ENCODE measurements at places on chromosomes 6 and 20. TPM values are rescaled to one million over a fixed set of nuclear protein-coding genes. Genes with fewer than 3 reads are reported as not detected.

POU3F2 gene
- total RNA-seq = not detected

CPXM1 gene
- 4.3 TPM for total RNA-seq

DNA sequence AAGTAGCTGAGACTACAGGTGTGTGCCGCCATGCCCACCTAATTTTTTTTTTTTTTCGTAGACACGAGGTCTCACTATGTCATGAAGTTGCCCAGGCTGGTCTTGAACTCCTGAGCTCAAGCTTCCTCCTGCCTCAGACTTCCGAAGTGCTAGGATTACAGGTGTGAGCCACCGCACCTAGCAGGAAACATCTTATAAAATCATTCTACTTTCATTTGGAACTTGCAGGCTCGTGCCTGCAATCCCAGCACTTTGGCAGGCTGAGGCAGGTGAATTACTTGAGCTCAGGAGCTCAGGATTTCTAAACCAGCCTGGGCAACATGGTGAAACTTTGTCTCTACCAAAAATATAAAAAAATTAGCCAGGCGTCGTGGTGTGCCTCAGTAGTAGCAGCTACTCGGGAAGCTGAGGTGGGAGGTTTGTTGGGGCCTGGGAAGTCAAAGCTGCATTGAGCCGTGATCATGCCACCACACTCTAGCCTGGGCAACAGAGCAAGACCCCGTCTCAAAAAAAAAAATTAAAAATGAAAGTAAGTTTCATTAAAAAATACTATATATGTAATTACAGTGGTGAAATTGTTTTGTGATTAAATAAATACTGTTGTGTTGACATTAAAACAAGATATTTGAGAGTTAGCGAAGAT is 15.1 kb downstream of the MAPK14 start:
- peaks cover 36% of the 10 kb centered on the region for H3K4me1 ChIP-seq
- H3K36me3 ChIP-seq = no peaks in the 10 kb centered on the region
- no peak overlapping the region for H3K4me3 ChIP-seq
- no peak overlapping the region for H3K27ac ChIP-seq

DNA sequence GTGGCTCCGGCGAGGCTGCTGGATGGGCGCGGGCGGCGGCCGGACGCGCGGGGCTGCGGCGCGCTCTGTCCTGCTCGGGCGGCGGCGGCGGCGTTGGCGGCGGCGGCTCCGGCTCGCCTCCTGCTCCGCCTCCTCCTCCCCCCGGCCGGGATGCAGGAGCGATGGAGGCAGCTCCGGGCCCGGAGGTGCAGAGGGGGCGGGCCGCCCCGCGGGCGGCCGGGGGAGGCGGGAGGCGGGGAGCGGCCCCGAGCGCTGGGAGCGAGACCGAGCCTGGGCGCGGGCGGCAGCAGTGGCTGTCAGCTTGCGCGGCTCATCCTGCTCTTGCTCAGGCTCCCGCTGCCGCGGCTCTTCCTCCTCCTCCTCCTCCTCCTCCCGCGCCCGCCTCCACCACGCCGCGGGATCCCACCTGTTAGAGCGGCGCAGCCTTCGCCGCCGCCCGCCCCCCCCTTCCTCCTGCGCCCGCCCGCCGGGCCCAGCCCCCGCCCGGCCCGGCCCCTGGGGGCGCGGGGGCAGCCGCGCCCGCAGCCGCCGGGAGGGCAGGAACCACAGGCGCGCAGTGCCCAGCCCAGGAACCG is at the start of gene NOL4L:
Gene NOL4L (minus strand): TSS at position 323 of the 575 bp plus-strand sequence. CDS start 443 bp downstream, outside the sequence.
- H3K36me3 ChIP-seq = no peaks in the 10 kb centered on the region
- DNase-seq = no peak
- H3K27ac ChIP-seq = no peak within 1 kb of the TSS
- H3K4me3 ChIP-seq = peak within 1 kb of the TSS; percentile 58

- H3K27me3 ChIP-seq = no peaks in the 10 kb centered on the region
- H3K27ac ChIP-seq = peak overlapping the region; percentile 93
- H3K4me3 ChIP-seq = peak overlapping the region; percentile 45
- H3K36me3 ChIP-seq = peaks cover 8% of the 10 kb centered on the region
Measured at GRCh38 chr20:19936466-19937200, 80.5 kb upstream of the NAA20 start.

OPRM1 gene
- total RNA-seq = not detected

GRCh38 chr6:111589366-111589765 is 16.3 kb downstream of the TRAF3IP2 start:
- no peak overlapping the region for H3K4me3 ChIP-seq
- peak overlapping the region; percentile 93 for H3K27ac ChIP-seq
- peaks cover under 1% of the 10 kb centered on the region for H3K36me3 ChIP-seq
- H3K4me1 ChIP-seq = peaks cover 93% of the 10 kb centered on the region

DNA sequence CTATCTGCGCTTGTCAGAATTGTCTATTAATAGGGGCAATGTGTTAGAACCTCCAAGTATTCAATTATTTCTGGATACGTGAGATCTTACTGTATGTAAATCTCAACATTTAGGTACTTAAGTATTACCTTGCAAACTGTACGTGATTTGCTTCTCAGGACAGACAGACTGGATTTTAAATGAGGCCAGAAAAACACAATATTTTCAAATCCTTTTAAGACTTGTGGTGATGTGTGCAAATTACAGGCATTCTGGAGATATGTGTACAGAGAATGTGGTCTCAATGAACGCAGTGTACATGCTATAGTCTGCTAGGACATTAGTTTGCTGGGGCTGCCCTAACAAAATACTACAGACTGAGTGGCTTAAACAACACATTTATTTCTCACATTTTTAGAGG is 16.9 kb downstream of the CCR6 start:
- DNase-seq = no peak
- peaks cover 18% of the 10 kb centered on the region for H3K27me3 ChIP-seq
- H3K4me3 ChIP-seq = no peak overlapping the region
- H3K4me1 ChIP-seq = no peaks in the 10 kb centered on the region
- no peak overlapping the region for H3K27ac ChIP-seq

ABHD16B gene
- not detected for total RNA-seq

TSHZ2 gene
- 10.2 TPM for total RNA-seq

GRCh38 chr6:11684901-11685480 is 93.6 kb downstream of the ADTRP start:
- H3K27ac ChIP-seq = no peak overlapping the region
- DNase-seq = no peak
- H3K4me1 ChIP-seq = no peaks in the 10 kb centered on the region
- H3K4me3 ChIP-seq = no peak overlapping the region

- H3K4me1 ChIP-seq = no peaks in the 10 kb centered on the region
- H3K27me3 ChIP-seq = no peaks in the 10 kb centered on the region
- peaks cover 37% of the 10 kb centered on the region for H3K36me3 ChIP-seq
- no peak overlapping the region for H3K4me3 ChIP-seq
Measured at GRCh38 chr6:4066029-4066755, 12.7 kb downstream of the FAM217A start.

DNA sequence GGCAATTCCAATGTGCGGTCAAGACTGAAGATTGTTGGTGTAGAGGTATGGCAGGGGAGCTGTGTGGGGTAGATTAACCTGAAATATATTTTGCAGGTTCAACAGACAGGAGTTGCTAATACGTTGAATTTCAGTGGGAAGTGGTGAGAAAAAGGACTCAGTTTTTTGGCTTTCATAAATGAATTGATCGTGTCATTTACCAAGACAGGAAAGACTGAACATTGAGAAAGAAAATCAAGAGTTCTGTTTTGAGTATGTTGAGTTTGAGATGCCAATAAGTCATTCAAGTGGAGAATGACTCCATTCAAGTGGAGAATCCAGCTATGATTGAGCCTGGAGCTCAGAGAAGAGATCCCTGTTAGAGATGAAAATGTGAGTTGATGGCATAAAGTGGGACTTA is 31.1 kb downstream of the NFYA start:
- H3K36me3 ChIP-seq = peaks cover 11% of the 10 kb centered on the region
- H3K27me3 ChIP-seq = no peaks in the 10 kb centered on the region
- H3K27ac ChIP-seq = no peak overlapping the region
- no peak overlapping the region for H3K4me3 ChIP-seq
- DNase-seq = no peak

DNA sequence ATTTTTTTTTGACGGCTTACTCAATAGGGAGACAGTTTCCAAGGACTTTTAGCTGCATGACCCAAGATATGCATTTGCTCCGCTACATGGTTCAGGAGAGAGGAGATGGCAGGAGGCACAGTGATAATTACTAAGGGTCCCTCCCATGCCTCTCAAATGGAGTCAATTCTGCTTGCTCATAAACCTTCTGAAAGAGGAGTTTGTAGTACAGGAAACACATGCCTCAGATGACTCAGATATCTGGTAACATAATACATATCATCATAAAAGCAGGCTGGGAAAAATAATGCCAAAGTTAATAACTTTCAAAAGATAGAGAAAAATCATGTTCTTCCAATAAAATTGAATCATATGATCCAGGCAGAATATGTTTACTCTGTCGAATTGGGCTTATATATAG is 97.6 kb upstream of the DEFB112 start:
- no peaks in the 10 kb centered on the region for H3K27me3 ChIP-seq
- no peak for DNase-seq
- no peaks in the 10 kb centered on the region for H3K4me1 ChIP-seq
- no peaks in the 10 kb centered on the region for H3K36me3 ChIP-seq

GRCh38 chr6:11770546-11771466 is 7.8 kb downstream of the ADTRP start:
- peaks cover 60% of the 10 kb centered on the region for H3K4me1 ChIP-seq
- no peaks in the 10 kb centered on the region for H3K36me3 ChIP-seq
- peak overlapping the region; percentile 7 for H3K4me3 ChIP-seq
- H3K27me3 ChIP-seq = no peaks in the 10 kb centered on the region

GRCh38 chr6:158131926-158132325 is 36.1 kb downstream of the SERAC1 start:
- no peaks in the 10 kb centered on the region for H3K27me3 ChIP-seq
- peaks cover 3% of the 10 kb centered on the region for H3K36me3 ChIP-seq
- DNase-seq = no peak
- no peak overlapping the region for H3K27ac ChIP-seq

DNA sequence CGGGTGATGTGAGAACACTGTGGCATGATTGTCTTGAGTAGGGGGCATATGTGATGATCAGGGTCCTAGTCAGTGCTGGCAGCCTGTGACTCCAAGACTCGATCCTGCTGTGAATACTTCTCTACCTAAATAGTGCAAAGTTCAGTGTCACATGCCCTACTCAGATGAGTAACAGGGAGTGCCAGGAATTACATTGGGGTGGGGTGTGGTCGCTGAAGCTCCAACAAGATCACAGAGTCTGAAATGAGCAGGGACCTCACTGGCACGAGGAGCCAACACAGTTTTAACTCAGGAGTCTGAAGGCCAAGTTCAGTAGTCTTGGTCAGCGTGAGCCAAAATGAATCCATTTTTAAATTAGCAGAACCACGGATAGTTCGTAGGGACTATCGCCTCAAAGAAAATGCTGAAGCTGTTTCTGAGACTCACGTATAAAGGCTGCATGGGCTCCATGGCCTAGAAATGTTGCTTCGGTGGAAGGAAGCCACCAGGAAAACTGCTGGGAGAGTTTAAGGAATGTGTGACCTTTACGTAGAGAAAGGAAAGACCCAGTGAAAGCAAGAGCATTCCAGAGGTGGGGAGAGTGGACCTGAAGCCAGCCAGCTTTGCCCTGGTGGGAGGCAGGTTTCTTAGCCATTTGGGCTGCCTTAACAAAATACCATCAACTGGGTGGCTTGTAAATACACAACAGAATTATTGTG is 72.2 kb downstream of the RPP40 start:
- no peaks in the 10 kb centered on the region for H3K36me3 ChIP-seq
- no peak overlapping the region for H3K4me3 ChIP-seq
- H3K27ac ChIP-seq = no peak overlapping the region
- H3K4me1 ChIP-seq = peaks cover 19% of the 10 kb centered on the region

LTV1 gene
- total RNA-seq = 18.5 TPM

LTB gene
- not detected for total RNA-seq

SALL4 gene
- 0.08 TPM for total RNA-seq

DNA sequence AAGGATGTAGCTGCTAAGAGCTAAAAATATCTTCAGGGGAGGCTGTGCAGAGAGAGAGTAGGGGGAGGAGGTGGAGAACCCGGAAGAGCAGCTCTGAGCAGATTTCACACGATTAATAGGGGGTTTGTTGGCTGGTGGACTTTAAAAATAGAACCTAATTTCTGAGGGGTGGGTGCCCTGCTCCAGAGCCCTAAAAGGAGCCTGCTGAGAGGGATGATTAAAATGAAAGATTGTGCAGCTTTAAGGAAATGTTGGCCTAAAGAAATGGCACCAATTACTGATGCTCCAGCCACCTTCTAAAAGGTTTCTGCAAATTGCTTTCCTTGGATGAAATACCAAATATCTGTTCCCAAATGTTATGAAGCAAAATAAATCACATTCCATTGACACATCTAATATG is 202.8 kb upstream of the BTBD3 start:
- DNase-seq = no peak
- no peak overlapping the region for H3K27ac ChIP-seq
- H3K36me3 ChIP-seq = no peaks in the 10 kb centered on the region
- H3K4me3 ChIP-seq = no peak overlapping the region
- H3K4me1 ChIP-seq = no peaks in the 10 kb centered on the region

HLA-DMB gene
- 18.1 TPM for total RNA-seq

ADGRF5 gene
- total RNA-seq = 12.0 TPM

HLA-DQB1 gene
- total RNA-seq = 5.2 TPM

GRCh38 chr6:163679753-163680152 is 265.2 kb downstream of the QKI start:
- DNase-seq = no peak
- no peak overlapping the region for H3K4me3 ChIP-seq
- no peaks in the 10 kb centered on the region for H3K36me3 ChIP-seq
- no peak overlapping the region for H3K27ac ChIP-seq

GRCh38 chr6:137949686-137950390 is 82.8 kb downstream of the TNFAIP3 start:
- no peaks in the 10 kb centered on the region for H3K27me3 ChIP-seq
- no peak overlapping the region for H3K4me3 ChIP-seq
- peaks cover 3% of the 10 kb centered on the region for H3K4me1 ChIP-seq

CST2 gene
- total RNA-seq = 2.2 TPM

C20orf204 gene
- total RNA-seq = 5.1 TPM

- H3K27ac ChIP-seq = no peak overlapping the region
- H3K27me3 ChIP-seq = no peaks in the 10 kb centered on the region
- peaks cover 18% of the 10 kb centered on the region for H3K36me3 ChIP-seq
Measured at GRCh38 chr6:143507358-143508145, 4.0 kb downstream of the FUCA2 start.

GRCh38 chr6:96032661-96033060 is 16.9 kb downstream of the FUT9 start:
- H3K27me3 ChIP-seq = no peaks in the 10 kb centered on the region
- no peak overlapping the region for H3K27ac ChIP-seq
- no peak overlapping the region for H3K4me3 ChIP-seq
- no peaks in the 10 kb centered on the region for H3K4me1 ChIP-seq
- DNase-seq = no peak

DNA sequence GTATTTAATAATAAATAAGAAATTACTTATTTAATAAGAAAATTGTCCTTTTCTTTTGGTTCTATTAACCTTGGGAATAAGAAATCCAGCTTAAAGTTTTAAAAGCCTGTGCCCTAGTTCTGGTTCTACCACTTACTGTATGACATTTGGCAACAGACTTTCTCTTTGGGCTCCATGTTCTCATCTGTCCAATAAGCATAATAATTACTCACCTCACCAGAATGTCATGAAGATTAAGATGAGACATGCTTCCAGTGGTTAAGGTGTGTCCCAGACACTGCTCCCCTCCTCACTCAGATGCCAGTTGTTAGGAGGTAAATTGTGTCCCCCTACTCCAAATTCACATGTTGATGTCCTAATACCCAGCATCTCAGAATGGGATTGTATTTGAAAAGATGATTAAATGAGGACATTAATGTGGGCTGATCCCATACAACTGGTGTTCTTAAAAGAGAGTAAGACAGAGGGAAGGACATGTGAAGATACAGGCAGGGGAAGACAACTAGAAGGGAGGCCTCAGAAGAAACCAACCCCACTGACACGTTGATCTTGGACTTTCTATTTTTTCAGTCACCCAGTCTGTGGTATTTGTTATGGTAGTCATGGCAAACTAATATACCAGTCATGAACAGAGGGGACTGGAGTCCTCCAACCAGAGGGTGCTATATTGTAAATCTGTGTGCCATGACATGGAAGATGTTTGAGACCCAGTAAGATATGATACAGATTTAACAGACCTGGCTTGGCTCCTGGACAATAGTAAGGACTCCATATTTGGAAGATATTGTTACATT is 6.4 kb upstream of the MICAL1 start:
- H3K4me3 ChIP-seq = no peak overlapping the region
- H3K27me3 ChIP-seq = no peaks in the 10 kb centered on the region
- peaks cover 34% of the 10 kb centered on the region for H3K36me3 ChIP-seq
